ENCODE measurements at places on chromosomes 12 and 14.

GRCh38 chr14:105529319-105529568 lies 2.9 kb downstream of the TMEM121 start:
- no peak for DNase-seq

GRCh38 chr12:47698055-47698454 lies 7.8 kb downstream of the RPAP3 start:
- no peak for DNase-seq

- DNase-seq: no peak
Measured at GRCh38 chr12:75818863-75819262, 212.7 kb downstream of the PHLDA1 start.

DNA sequence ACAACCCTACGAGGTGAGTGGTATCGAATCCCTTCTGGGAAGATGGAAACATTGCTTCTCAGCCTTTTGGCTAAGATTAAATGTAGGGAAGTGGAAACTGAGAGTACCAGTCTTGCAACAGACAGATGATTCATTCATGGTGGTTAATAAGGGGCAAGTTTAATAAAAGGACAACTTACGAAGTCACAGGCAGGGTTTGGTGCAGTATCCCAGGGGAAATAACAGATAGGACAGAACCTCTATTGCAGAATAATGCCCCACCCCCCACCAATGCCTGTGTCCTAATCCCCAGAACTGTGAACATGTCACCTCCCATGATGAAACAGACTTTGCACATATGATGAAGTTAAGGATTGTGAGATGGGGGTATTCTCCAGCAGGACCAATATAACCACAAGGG lies 212.5 kb downstream of the TBX5 start:
- DNase-seq: no peak

DNA sequence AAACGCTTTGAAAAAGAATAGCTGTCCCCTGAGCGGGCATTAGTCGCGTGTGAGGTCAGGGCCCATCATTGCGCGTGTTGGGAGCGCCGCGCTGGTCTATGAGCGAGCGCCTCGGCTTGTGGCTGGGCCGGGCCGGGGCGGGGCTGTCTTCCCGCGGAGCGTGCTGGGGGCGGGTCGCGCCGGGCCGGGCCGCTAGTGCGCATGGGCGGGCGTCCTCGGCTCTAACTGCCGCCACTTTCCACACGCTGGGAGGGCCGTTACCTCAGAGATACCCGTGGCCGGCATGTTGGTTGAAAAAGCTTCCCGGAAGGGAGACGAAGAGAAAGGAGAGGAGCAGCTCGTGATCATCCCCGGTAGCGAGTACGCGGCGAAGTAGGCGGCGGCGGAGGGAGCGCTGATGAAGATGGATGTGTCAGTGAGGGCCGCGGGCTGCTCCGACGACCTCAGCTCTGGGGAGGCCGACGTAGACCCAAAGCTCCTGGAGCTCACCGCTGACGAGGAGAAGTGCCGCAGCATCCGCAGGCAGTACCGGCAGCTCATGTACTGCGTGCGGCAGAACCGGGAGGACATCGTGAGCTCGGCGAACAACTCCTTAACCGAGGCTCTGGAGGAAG lies at the start of gene EID3:
Gene EID3, plus strand, starts transcription at position 202 of the 614 bp plus-strand sequence. Its CDS starts 196 bp downstream, at position 398.
- DNase-seq: peak; percentile 87
